ENCODE measurements at places on chromosomes 1 and 21. TPM values are rescaled to one million over a fixed set of nuclear protein-coding genes. Genes with fewer than 3 reads are reported as not detected.

Gene PRKAA2
- total RNA-seq, result 4.0 TPM

Gene S100A1
- total RNA-seq, result not detected

Gene CD1E
- total RNA-seq, result not detected

Gene RHBG
- not detected for total RNA-seq

Gene LDLRAD2
- under 0.01 TPM for total RNA-seq

All from lung microvascular endothelial cell (primary cell).